ENCODE measurements at places on chromosomes 7 and 10. TPM values are rescaled to one million over a fixed set of nuclear protein-coding genes. Genes with fewer than 3 reads are reported as not detected.

TRIM50 gene
- total RNA-seq, result 0.47 TPM

MRPS17 gene
- total RNA-seq, result 9.8 TPM

KAZALD1 gene
- total RNA-seq, result 36.1 TPM

ARMH3 gene
- total RNA-seq, result 7.9 TPM

ERVW-1 gene
- not detected for total RNA-seq

ABCB1 gene
- 4.5 TPM for total RNA-seq

MMD2 gene
- total RNA-seq, result not detected
